Activated CD4-positive, alpha-beta T cell treated with anti-CD3 and anti-CD28 coated beads, Interleukin-2, amount 10 ng/mL, durations not matched to agents 7 days and 5 days (primary cell): ENCODE measurements at places on chromosomes 13 and 19. TPM values are rescaled to one million over a fixed set of nuclear protein-coding genes. Genes with fewer than 3 reads are reported as not detected.

DNA sequence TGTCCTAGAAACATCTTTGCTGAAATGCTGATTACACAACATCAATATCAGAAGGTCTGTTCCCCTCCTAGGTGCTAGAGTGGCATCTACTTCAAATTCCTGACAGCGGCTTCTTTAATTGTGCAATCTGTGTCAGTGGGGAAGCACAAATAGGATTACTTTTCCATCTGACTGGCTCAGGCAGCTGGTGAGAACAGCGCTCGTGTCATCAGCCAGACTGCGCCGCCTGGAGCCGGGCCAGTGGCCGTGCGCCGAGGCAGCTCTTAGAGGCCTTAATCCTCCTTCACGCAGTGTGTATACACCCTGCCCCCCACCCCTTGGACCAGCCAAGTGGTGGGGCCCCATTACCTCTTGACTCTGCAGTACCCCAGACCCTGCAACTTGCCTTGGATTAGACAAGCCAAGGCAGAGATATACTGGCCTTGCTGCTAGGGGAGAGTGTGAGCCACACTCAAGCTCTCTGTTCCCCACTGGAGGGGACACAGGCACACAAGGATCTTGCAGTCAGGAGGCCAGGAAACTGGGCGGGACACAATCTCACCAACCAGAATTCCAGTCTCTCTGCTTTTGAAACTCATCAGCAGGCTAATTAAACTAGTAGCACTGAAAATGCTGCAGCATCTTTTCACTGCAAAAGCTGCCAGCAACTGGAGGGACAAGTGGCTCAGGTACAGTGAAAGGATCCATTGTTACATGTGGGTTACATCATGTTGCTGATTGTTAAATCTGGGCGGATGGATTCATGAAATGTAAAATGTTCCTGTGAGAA, 48.9 kb upstream of the EPHX3 start:
- no peaks in the 10 kb centered on the region for H3K27me3 ChIP-seq
- no peak overlapping the region for H3K4me3 ChIP-seq
- H3K4me1 ChIP-seq, result peaks cover 63% of the 10 kb centered on the region
- DNase-seq, result no peak
- no peaks in the 10 kb centered on the region for H3K36me3 ChIP-seq

GRCh38 chr19:42488783-42489521, 39.3 kb downstream of the CEACAM1 start:
- H3K36me3 ChIP-seq, result no peaks in the 10 kb centered on the region
- no peak overlapping the region for H3K27ac ChIP-seq

GRCh38 chr13:22644941-22645340, 535.8 kb upstream of the SGCG start:
- no peaks in the 10 kb centered on the region for H3K36me3 ChIP-seq
- H3K4me1 ChIP-seq, result no peaks in the 10 kb centered on the region
- H3K27ac ChIP-seq, result no peak overlapping the region
- no peak for DNase-seq
- no peak overlapping the region for H3K4me3 ChIP-seq

DNA sequence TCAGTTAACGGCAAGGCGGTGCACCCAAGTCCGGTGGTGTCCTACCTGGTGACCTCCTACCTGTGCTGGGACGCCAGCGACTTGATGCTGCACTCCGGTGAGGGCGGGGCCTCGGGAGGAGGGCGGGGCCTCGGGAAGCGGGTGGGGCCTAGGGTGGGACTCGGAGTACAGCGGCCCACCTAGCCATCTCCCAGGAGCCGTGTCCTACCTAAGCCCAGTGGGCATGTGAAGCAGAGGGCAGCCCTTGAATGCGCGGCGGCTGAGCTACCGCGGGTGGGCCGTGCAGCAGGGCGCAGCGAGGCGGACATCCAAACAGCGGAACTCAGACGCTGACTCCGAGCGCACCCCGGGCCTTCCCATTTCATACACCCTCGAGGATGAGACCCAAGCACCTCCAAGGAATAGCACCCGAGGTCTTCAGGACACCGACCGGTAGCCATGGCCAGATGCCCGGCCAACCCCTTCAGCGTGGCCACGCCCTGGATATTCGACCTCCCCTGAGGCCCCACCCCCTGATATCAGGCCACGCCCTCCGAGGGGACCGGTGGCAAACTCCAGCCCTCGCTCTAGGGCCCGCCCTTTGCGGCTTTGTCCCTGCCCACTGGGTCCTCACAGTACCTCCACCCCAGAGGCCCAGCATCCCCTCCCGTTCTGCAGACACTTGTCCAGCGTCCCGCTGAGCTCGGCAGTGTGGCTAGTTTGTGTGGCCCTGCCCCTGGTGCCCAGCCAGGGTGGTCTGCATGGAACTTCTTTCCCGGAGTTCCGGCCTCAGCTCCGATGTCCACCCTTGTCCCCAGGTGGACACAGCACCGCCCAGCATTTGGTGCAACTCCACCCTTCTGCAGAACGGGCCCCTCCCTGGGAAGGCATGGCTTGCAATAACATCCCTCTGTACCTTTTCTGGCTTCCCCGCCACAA, 5.4 kb downstream of the KLK1 start:
- peaks cover 34% of the 10 kb centered on the region for H3K4me1 ChIP-seq
- peaks cover 46% of the 10 kb centered on the region for H3K27me3 ChIP-seq
- no peaks in the 10 kb centered on the region for H3K36me3 ChIP-seq
- peak overlapping the region; percentile 65 for H3K4me3 ChIP-seq
- DNase-seq, result peak; percentile 56
- H3K27ac ChIP-seq, result peak overlapping the region; percentile 56

- H3K4me1 ChIP-seq, result no peaks in the 10 kb centered on the region
- H3K36me3 ChIP-seq, result no peaks in the 10 kb centered on the region
- H3K27me3 ChIP-seq, result no peaks in the 10 kb centered on the region
- no peak overlapping the region for H3K4me3 ChIP-seq
Observed at GRCh38 chr13:25727810-25728209, 324.0 kb downstream of the SHISA2 start.

DNA sequence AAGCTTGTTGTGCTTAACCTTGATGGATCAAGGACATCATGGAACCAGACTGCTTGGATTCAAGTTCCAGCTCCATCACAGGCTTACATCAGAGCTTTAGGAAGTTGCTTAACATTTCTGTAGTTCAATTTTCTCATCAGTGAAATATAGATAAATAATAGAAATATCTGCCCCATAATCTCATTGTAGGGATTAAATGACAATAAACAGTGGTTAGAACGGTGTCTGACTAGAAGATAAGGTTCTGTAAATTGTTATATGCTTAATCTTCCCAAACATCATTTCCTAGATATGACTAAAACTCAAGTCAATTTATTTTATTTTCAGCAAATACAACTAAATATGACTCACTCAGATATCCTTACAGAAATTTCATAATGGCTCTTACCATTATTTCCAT, 83.5 kb downstream of the SLITRK1 start:
- no peaks in the 10 kb centered on the region for H3K27me3 ChIP-seq
- H3K4me3 ChIP-seq, result no peak overlapping the region
- H3K27ac ChIP-seq, result no peak overlapping the region
- no peak for DNase-seq
- H3K36me3 ChIP-seq, result no peaks in the 10 kb centered on the region

DNA sequence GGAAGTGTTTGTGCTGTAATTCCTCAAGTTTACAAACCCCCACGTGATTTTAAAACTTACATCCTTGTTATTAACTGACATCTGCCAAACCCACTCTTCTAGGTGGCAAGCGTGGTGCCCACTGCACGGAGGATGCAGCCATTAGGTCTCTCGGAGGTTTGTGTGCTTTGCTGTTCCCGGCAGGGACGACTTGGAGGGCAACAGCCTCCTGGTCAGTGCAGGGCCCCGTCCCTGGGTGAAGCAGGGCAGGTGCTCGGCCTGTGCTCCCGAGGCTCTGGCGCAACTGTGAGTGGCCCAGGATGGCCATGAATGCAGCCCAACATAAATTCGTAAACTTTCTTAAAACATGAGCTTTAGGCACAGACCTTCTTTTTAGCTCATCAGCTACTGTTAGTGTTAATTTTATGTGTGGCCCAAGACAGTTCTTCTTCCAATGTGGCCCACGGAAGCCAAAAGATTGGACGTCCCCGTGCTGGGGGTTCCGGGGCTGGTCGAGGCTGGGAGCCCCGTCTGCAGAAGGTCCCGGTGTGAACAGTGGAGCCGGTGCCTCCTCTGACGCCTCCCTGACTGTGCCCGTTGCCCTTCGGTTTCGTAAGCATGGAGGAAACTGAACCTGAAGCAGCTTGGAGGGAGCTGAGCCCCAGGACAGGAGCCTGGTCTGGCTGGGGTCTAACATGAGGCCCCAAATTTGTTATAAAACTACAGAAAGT, 11.9 kb downstream of the GAS6 start:
- DNase-seq, result no peak
- no peaks in the 10 kb centered on the region for H3K36me3 ChIP-seq
- H3K4me3 ChIP-seq, result no peak overlapping the region
- no peak overlapping the region for H3K27ac ChIP-seq
- peaks cover 19% of the 10 kb centered on the region for H3K4me1 ChIP-seq

- H3K4me1 ChIP-seq, result peaks cover 15% of the 10 kb centered on the region
- no peak overlapping the region for H3K4me3 ChIP-seq
- H3K27ac ChIP-seq, result no peak overlapping the region
- DNase-seq, result no peak
- H3K27me3 ChIP-seq, result peaks cover 18% of the 10 kb centered on the region
Observed at GRCh38 chr19:41799444-41800000, 3.1 kb downstream of the CEACAM3 start.

GRCh38 chr13:67493835-67494234, 263.7 kb upstream of the PCDH9 start:
- H3K27me3 ChIP-seq, result no peaks in the 10 kb centered on the region
- no peaks in the 10 kb centered on the region for H3K4me1 ChIP-seq
- H3K4me3 ChIP-seq, result no peak overlapping the region
- DNase-seq, result no peak

DNA sequence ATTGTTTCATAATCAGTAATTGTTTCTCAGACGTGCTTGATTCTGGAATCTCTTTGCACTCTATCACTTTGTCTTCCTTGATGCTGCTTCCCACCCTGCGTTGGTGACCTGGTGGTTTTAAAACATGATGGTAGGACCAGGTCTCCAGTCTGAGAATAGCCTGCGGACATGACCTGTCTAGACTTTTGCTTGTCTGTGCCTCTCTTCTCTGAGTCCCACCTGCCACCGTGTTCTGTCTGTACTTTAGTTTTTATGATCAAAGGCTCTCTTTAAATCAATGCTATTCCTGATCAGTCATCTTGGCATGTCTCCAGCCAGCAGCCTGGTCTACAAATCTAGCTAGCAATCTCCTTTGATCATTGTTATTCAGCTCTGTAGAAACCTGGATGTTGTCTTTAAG, 933.9 kb downstream of the DIAPH3 start:
- H3K27ac ChIP-seq, result no peak overlapping the region
- peaks cover 5% of the 10 kb centered on the region for H3K4me1 ChIP-seq
- no peak overlapping the region for H3K4me3 ChIP-seq
- no peaks in the 10 kb centered on the region for H3K36me3 ChIP-seq

UPK1A gene
- 0.37 TPM for total RNA-seq

RGS9BP gene
- total RNA-seq, result 0.35 TPM
